RWPE1 (cell line): ENCODE measurements at places on chromosomes 16 and 17.

- DNase-seq = no peak
Observed at GRCh38 chr16:51141106-51141505, 10.0 kb downstream of the SALL1 start.

DNA sequence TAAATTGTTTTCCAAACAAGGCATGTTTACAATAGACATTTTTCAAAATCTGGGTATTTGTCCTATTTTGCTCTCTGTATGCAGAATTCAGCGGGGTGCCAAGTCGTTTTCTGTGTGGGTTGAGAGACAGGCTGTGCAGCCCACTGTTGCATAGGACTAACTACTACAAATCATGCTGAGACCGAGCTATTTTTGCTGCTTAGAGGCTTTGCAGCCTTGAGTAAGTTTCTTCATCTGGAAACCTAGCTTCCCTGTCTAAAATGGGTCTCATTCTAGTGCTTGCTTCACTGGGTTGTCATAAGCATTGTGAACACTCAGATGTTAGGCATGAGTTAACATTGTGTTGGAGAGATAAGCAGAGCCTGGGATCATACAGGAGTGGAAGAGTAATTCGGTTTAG is 1.3 kb downstream of the PRPSAP2 start:
- DNase-seq = no peak

- DNase-seq = no peak
Observed at GRCh38 chr17:9002606-9003354, 18.5 kb upstream of the NTN1 start.

DNA sequence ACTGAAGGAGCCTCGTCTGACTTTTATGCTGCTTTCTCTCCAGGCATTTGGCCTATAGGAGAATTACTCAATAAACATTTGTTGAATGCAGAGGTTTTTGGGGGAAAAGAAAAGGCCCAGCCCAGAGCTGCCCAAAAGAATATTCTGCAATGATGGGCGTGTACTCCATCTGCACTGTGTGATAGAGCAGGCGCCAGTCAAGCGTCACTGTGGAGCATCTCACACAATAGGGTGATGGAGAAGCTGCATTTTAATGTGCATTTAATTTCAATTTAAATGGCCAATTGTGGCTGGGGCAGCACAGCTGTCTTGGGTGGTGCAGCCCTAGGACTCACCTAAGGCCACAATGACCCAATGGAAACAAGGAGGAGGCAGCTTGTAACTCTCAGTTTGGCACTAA is 20.6 kb downstream of the GLYR1 start:
- no peak for DNase-seq

DNA sequence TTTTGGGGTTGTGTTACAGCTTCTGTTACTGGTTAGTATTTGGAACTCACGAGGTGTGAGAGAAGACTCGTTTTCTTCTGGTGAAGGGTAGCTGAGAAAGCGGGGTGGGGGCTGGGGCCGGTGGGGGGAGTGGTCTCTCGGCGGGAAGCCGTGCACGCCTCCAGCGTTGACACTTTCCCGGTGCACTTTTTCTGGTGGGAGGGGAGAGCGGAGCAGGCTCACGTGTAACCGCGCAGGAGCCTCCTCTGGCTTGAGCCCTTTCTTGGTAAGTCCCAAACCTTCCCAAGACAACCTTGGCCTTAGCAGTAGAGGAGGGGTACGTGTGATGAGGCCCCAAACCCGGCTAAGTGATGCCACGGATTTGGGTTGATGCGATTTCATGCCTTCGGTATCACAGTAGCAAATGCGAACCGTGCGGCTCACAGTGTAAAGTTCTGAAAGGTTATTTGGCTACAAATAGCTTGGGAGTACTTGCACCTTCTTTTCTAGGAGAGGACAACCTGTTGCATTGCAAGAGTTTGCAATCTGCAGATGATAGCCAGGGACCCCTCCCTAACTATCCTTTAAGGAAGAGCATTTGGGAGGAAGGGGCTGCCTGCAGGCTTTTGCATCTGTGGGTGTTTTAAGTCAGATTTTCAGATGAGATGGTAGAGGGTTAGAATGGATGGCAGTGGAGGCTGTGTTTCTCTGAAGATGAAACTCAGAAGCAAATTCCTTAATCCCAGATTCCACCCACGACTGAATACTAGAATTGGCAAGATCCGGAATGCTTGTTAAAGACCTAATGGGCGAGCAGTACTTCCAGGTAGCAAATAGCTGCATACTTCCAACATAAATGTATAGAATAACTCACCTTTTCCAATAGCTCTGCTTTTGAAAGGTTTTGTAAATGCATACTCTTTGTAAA is 1.5 kb downstream of the HLF start:
- DNase-seq = no peak

DNA sequence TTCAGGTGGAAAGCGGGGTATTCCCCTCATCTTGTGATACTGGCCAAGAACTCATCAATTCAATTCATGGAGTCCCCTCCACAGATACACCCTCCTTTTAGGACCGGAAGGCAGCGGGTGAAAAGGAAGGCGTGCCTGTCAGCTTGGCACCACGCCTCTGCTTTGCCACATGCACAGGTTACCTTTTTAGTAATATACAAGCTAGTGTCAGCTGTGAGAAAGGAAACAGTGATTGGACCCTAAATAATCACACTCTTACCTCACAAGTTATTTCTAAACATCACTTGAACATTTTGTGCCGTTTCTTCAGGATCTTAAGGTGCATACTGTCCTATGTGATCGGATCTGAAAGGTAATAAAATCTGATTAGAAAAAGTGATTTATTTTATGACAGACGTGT is 15.7 kb downstream of the ZDHHC7 start:
- DNase-seq = no peak

DNA sequence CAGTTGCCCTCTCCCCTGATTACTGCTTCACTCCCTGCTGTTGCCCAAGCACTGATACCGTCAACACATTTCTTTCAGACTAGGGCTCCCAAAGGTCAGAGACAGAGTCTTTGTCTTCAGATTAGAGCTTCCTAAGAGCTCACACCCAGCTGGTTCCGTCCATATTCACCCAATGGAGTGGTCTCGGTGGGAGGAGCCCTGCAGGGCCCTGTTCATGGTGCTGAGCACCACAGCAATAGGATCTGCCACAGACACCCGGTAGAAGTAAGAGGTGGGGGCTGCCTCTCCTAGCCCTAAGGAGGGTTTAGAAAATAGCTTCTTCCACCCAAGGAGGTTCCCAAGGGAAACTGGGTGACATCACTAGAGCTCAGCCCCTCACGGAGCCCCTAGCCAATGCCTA is 128.3 kb downstream of the CCDC144A start:
- no peak for DNase-seq

- no peak for DNase-seq
Observed at GRCh38 chr16:73034374-73034773, 13.6 kb downstream of the ZFHX3 start.

GRCh38 chr16:55438281-55438680 is 40.7 kb upstream of the MMP2 start:
- DNase-seq = no peak

GRCh38 chr17:14205992-14206461 is 30.6 kb downstream of the CDRT15 start:
- peak; percentile 92 for DNase-seq

DNA sequence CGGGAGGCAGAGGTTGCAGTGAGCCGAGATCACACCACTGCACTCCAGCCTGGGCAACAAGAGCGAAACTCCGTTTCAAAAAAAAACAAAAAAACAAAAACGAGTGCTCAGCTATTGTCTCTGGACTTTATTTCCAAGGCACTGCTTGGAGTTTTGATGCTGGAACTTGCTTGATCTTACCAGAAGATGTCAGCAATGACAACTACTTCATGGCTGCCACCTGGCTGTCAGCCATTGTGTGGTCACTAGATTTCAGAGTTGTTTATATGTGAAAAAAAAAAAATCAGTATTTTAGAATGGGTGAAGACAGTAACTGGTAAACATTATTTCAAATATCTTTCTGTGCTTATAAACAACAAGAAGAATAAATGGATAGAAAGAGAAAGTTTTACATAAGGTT is 26.3 kb upstream of the OR4D1 start:
- peak; percentile 39 for DNase-seq

DNA sequence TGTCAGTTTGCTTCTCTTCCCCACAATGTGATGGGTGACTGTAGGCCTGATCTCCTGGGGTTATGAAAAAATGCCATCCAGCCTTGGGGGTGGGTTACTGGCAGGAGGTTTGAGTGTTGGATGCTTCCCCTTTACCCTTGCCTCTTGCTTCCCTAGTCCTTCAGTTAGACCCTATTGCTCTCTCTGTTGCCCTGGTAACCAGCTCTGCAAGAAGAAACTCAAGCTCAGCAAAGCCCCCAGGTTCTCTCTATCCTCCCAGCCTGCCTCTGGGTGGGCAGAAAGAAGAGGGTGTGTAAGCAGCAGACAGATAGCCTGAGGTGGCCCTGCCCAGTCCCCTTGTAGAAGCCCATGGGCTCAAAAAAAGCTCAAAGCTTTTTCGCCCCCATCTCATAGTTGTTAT is 2.8 kb upstream of the RAPGEFL1 start:
- DNase-seq = no peak

DNA sequence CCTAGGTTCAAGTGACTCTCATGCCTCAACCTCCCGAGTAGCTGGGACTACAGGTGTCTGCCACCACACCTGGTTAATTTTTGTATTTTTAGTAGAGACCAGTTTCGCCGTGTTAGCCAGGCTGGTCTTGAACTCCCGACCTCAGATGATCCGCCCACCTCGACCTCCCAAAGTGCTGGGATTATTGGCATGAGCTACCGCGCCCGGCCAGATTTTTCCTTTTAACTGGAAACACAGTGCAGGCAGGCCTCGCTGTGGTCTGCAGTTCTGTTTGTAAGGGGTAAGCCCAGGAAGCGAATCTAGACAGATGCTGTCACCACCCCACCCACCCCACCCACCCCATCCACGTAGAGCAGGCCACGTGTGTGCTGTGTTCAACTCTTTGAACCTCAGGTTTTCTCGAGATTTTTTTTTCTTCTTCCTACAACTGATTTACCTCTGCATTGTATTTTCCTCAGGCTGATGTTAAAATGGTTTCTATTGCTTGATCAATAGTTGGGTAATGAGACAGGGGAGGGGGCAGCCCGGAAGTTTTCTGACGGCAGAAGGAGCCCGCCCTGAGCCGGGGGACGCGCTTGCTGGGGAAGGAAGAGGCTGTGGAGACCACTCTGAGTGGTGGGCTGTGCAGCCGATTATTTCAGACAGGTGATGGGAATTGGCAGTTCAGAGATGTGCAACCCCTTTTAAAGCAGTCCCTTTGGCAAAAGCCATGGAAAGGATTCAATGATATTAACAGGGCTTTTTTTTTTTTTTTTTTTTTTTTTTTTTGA is 72.9 kb downstream of the DNAH17 start:
- no peak for DNase-seq

DNA sequence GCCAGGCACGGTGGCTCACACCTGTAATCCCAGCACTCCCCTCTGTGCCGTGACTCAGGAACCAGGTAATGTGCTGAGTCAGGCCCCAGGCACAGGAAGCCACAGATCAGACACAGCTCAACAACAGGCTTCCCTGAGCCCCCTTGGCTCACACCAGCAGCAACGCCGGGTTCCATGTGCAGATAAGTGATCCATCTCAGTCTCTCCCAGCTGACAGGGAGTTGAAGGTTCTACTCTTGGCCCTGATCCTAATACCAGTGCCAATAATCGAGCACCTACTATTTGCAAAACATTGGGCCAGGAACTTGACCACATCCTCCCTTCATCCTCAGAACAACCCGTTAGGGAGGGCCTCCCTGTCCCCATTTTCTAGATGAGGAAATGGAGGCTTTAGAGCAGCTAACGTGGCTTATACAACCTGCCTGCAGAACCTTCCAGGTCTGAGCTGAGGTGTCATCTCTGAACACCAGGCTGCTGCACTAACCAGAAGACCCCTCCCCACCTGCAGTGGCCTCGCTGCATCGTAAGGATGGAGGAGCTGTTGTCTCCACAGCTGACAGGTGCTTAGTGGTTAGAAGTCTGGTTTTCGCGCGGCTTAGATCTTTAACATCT is 64.8 kb upstream of the AMZ2 start:
- DNase-seq = peak; percentile 47

GRCh38 chr16:47599512-47599911 is 138.4 kb downstream of the PHKB start:
- DNase-seq = no peak

DNA sequence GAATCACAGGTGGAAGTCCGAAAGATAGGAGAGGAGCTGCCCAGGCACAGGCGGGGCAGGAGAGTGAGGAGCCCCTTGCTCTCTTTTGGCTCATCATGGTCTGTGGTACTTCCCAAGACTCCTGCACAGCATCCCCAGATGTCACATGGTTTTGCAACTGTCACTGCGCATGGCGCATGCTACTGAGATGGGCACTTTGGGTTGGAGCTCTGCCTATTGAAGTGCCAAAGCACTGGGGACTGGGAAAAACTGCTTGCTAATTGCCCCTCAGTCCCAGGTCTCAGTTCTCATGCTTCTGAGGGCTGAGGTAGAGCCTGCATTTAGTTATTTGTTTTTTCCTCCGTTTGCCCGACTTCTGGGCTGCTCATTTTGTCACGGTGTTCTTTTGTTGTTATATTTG is 156.8 kb upstream of the CDH13 start:
- no peak for DNase-seq

DNA sequence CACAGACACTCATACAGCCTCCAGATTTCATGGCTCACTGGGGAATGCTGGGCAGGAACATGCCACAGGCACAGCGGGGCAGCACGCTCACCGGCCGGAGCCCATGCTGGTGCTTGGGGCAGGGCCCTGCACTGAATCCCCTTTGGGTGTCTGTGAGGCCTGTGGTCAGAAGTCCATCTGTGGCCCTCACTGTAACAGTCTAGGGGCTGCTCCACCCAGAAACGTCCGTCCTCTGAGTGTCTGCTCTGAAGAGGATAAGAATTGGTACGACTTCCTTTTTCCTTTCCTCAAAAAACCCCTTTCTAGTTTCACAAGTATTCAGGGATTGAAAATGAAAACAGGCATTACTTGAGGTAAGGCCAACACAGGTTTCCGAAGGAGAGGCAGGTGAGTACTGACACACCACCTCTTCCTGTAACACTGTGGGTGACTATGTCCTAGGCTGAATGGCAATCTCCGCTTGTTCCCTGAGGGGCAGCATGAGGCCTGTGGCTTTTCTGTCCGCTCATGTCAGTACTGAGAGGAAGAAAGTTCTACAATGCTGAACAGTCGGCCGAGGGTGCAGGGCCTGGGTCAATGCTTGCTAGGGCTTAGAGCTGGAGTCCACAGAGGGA is 42.5 kb downstream of the TMEM11 start:
- DNase-seq = no peak

GRCh38 chr16:8795091-8795490 is 2.3 kb downstream of the TMEM186 start:
- DNase-seq = no peak

- no peak for DNase-seq
Observed at GRCh38 chr17:80346498-80347275, 68.3 kb upstream of the ENDOV start.

- peak; percentile 11 for DNase-seq
Observed at GRCh38 chr17:48352630-48353029, 77.4 kb downstream of the SKAP1 start.

- DNase-seq = no peak
Observed at GRCh38 chr17:56445692-56446411, 147.6 kb upstream of the NOG start.

DNA sequence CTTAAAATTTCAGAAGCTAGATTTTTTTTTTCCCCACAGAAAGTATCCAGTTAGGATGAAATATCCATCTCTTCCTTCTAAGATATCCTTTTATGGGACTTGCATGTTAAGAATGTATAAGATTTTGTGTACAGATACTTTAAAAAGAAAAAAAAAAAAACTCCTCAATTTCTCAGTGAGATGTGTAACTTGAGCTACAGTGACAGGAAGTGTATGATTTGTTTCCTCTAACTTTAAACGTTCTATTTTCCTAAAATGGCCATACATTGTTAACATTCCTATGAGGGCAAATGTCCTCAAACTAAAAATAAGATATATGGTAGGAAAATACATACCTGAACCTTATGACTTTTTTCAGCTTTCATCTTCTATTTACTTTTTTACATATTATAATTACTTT is 8.9 kb downstream of the FBXO47 start:
- DNase-seq = no peak

GRCh38 chr17:74474043-74474792 is 7.8 kb downstream of the CD300A start:
- no peak for DNase-seq
